Stimulated activated CD8-positive, alpha-beta memory T cell treated with anti-CD3 and anti-CD28 coated beads, Interleukin-4, amount 100 ng/mL, for 1 hour (primary cell): ENCODE measurements at places on chromosomes 1 and 21.

DNA sequence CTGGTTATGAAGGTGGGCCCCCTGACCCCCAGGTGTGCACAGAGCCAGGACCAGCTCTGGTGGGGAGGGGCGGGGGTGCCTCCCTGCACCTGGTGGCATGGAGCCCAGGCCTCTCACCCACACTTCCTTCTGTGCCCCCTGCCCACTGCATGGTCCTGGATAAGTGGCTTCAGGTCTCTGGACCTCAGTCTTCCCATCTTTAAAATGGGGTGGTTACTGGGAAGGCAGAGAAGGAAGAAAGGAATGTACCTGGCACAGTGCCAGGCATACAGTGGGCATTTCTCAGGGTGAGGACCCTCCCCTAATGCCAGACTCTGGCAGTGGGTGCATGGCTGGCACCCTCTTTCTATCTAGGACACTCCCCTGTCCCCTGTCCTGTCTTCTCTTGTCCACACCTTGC lies 7.5 kb downstream of the CLCNKA start:
- no peak for DNase-seq

DNA sequence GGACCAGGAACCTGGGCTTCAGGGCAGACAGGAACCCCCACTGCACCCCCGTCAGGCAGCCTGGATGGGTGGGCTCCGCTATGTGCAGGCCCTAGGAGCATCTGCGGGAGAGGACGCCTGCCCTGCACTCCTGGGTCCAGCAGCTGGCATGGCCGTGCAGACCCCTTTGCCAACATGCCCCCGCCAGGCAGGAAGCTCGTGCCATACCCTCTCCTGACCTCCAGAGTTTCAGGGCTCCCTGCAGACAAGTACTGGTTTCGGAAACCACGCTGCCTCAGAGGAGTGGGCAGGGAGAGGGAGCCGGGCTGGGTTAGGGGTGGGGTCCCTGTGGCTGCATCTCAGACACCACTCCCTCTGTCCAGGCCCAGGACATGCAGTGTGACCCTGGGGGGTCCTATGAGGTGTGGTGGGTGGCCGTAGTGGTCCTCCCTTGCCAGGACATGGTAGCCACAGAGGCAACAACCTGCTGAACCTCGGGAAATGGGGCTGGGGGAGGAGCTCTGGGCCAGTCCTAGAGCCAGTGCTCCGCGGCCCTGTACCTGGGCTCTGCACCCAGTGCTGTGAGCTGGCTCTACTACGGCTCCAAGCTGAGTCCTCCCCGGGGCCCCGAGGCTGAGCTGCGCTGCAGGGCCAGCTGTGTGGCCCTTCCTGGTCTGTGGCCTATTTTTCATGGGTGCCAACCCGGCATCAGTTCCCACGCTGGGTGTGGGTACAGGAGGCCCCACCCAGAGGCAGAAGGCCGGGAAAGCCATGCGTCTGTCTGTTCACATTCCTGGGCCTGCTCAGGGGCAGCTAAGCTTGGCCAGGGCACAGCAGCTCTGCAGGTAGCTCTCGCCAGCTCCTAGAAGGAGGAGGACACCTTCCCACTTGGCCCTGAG lies 1.4 kb downstream of the PLEKHN1 start:
- DNase-seq, result no peak

- no peak for DNase-seq
These were observed 63.0 kb downstream of the DISP1 start for GRCh38 chr1:222877854-222878253.

GRCh38 chr1:86769065-86769464 lies 64.7 kb downstream of the SH3GLB1 start:
- no peak for DNase-seq

DNA sequence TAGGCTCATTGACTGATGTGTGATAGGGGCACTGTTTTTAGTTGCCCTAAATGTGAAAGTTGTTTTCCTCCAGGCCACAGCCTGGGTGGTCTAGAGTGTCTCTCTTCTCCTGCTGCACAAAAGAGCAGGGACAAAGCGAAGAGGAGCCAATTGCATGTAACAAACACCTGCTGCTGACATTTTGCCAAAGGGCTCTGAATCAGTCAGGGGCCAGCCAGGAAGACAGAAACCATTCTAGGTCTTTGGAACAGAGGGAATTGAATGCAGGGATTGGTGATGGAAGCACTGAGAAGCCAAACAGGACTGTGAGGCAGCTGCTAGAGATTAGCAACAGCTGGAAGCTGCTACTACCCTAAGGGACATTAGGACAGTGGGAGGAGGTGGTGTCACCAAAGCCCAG lies 185.3 kb upstream of the POU3F1 start:
- no peak for DNase-seq

DNA sequence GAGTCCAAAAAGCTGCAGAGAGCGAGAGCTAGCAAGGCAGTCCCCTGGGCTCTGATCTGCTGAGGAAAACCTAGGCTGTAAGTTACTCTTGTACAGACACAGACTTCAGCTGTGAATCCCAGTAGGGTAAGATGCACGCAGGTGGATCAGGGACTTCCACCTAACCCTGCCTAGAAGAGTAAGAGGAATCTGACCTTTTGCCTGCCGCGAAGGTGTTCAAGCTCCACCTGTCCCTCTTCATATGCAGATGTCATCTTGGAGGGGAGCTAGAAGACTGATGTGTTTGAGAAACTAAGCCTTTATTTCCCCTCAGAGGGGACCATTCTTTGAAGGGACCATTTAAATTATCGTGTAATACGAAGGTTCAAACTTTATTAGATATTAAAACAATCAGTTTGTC lies 108.6 kb upstream of the USP24 start:
- DNase-seq, result no peak

DNA sequence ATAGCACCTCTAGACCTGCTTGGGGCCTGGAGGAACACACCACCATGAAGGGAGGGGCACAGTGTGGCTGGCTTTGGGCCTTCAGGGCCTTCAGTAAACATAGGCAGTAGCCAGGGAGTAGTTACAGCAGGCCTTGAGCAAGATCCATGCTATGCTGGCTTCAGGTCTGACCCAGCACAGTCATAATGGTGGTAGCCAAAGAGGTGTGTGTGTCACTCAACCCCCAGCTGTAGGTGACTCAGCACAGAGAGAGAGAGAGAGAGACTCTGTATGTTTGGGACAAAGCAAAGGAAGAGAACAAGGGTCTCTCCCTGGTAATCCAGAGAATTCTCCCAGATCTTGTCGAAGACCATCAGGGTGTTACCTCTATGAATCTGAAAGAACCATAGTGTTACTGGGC lies 250.5 kb upstream of the PKN2 start:
- DNase-seq, result no peak

DNA sequence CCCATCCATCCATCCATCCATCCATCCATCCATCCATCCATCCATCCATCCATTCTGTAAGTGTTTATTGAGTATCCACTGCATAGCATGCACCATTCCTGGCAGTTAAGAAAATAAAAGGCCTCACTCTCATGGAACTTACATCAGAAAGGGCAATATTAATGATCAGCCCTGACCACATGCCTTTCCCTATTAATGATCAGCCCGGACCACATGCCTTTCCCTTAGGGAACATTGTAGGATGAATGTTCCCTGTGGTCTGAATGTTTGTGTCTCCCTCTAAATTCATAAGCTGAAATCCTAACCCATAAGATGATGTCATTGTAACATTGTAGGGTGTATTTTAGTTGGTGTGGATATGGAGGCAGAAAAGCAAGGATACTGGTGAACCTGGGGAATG lies 365.8 kb downstream of the KIF26B start:
- DNase-seq, result no peak

GRCh38 chr1:93328809-93329760 lies 16.6 kb upstream of the DR1 start:
- DNase-seq, result no peak

- DNase-seq, result no peak
These were observed 37.8 kb upstream of the FMOD start for GRCh38 chr1:203388683-203389082.

GRCh38 chr1:199616947-199617346 lies 410.6 kb upstream of the NR5A2 start:
- DNase-seq, result no peak

DNA sequence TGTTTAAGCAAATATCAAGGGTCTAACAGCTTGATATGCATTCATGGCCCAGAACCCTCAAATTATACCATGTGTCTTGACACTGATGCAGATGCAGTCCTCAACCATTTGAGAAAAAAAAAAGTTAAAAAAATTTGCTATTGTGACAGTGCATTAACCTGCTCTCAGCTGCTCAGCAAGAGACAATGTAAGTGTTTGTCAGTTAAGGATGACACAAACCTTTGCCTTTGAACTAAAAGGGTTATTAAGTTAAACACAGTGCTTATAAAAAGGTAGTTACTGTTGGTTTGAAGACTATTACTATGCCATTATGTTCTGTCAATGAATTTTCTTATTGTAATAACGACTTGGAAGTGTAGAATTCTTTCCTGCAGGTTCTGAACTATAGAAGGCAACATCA lies 655.6 kb upstream of the NEGR1 start:
- DNase-seq, result no peak
